ENCODE measurements at places on chromosomes 12 and 14.

DNA sequence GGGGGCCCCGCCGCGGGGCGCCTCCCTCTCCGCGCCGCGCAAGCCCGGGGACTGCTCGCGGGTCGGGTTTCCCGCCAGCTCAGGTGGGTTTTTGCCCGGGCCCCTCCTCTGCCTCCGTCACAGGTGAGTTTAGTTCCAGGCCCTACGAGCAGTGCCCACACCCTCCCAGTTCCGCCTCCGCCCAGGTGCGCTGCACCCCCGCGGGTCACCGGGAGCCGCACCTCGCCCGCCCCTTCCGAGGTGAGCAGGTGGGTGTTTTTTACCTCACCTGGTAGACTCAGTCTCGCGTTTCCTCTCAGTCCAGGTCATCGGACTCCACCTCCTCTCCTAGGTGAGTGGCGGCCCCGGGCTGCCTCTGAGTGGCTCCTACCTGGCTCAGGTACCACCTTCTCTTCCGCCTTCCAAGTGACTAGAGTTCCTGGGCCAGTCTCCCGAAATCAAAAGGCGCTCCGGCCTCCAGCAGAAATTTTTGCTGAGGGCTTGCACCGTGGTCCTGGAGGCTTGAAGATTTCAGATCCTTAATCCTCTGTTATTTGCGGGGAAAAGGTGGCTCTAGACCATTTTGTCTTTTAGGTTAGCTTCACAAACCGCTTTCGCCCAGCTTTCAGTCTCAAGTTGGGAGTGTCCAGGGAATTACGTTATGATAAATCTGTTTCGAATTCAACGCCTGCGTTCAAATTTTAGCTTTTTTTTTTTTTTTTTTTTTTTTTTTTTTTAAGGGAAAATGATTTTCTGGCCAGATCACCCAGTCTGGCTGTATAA, at the start of gene TMEM30B:
TSS of gene TMEM30B (minus strand) at position 153 of the 762 bp plus-strand sequence. CDS start 191 bp downstream, outside the sequence.
- peak; percentile 27 for DNase-seq

- DNase-seq, result no peak
Measured at GRCh38 chr12:122195405-122195804, 8.1 kb upstream of the B3GNT4 start.

- DNase-seq, result no peak
Measured at GRCh38 chr12:71786829-71787228, 32.2 kb downstream of the RAB21 start.

- no peak for DNase-seq
Measured at GRCh38 chr14:96598332-96598928, 96.2 kb downstream of the PAPOLA start.

- DNase-seq, result no peak
Measured at GRCh38 chr12:47900131-47901062, 4.4 kb downstream of the VDR start.

DNA sequence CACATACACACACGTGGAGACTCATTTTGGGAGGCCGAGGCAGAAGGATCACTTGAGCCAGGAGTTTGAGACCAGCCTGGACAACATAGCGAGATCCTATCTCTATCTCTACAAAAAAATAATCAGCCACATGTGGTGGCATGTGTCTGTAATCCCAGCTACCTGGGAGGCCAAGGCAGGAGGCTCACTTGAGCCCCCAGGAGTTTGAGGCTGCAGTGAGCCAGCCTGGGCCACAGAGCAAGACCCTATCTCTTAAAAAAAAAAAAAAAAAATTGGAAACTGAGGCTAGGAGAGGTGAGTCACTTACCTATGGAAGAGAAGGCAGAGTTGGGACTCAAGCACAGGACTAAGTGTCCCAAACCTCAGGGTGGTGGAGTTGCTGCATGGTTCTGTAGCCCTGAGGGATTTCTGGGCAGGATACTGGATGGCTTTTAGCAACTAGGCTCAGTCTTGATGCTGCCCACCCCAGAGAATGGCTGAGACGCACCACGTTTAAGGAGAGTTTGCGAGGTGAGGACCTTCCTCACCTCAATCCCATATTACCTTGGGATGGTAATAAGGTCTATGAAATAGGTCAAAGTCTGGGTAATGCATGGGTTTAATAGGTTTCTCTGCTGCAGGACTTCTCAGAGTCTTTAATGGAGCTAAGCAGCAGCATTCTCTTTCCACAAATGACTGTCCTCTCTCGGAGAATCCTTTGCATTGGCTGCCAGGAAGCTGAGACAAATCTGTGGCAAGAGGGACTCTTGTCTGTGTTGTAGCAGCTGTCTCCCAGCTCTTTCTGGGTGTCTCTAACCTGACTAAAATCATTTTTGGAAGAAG, 35.6 kb downstream of the SH2B3 start:
- DNase-seq, result no peak

GRCh38 chr12:29228474-29229157, 79.5 kb downstream of the FAR2 start:
- no peak for DNase-seq

DNA sequence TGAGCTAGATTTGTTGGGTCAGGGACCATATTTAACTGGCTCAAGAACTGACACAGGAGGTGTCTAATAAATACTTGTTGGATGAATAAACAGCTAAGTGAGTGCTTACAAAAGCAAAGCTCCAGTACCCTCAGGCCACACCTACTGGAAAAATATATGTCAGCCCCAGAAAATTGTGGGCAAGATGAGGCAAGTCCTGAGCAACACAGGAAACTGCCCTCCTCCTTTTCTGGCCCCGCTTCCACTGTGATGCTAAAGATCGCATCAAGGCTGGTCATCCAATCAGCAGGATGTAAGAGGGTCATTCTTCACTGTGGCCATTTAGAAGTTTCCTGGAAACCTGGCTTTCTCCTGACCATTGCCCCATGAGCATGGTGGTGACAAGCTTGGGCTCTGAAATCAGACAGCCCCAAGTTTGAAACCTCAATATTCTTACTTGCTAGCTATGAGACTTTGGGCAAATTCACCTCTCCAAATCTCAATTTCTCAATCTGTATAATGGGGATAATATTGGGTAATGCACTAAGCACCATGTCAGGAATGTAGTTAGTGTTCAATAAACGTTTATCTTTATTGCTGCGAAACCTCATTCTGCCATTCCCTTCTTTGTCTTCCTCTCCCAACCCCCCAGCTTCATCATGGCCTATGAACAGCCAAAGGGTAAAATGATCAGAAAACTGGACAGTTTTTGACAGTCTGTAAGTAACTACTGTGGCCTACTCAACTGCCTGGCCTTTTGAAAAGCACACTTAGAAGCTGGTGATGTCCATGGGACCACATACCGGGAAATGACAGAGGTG, 139.3 kb upstream of the PZP start:
- no peak for DNase-seq

DNA sequence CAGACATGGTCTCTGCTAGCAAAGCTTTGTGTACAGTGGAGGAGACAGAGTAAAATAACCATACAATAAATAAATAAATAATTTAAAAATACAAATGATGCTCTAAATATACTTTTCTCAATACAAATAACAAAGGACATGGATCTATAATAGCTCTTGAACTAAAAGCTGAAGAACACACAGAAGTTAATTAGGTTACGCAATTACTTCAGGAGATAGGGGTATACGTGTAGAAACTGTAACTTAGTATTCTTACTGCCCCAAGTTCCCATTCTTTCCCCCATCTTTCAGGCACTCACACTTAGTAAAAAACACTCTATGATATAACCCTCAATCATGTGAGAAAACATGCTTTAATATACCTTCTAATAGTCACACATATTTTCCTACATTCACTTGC, 44.2 kb downstream of the INSM2 start:
- DNase-seq, result no peak

GRCh38 chr14:26867171-26867757, 269.4 kb upstream of the NOVA1 start:
- no peak for DNase-seq

DNA sequence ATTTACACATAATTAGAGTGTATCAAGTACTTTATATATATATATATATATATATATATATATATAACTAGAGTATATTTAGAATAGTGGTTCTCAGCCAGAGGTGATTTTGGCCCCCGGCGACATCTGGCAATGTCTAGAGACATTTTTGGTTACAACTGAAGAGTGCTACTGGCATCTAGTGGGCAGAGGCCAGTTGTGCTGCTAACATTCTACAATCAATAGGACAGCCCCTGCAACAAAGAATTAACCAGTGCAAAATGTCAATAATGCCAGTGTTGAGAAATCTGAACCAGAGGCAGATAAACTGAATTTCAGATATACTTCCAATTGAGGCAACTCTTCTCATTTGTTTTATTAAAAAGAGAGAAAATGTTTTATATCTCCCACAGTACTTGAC, 8.9 kb downstream of the GTF2A1 start:
- DNase-seq, result peak; percentile 58

DNA sequence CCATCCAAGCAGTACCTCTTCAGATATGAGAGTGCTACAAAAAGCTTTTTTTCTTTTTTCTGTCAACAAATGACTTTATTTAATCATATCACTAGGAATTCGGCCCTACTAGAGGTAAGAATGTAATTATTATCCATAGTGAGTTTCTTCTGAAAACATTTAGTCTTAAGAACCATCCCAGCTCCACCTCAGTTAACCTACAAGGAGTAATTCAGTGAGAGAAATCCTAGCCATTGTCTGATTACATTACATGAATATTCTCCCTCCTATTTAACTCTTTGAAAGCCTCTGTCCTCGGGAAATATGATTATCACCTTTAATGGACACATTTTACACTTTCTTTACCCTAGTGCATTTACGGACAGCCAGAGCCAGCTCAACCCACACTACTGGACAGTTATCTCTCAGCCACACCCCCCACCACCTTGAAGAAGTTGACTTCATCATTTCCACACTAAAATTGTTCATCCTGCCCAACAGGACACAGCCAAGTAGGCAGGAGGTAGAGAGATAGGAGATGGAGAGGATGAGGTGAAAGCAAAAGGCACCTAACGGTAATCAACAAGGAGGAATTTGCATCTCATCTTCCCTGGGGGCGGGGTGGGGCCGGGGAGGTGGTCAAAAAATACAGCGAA, 1.3 kb downstream of the PPFIA2 start:
- no peak for DNase-seq

GRCh38 chr14:25049568-25050268, at the start of gene STXBP6:
TSS of gene STXBP6 (minus strand) at chr14:25050147. CDS start at chr14:24974818, 75,329 bp downstream.
- DNase-seq, result peak; percentile 90

DNA sequence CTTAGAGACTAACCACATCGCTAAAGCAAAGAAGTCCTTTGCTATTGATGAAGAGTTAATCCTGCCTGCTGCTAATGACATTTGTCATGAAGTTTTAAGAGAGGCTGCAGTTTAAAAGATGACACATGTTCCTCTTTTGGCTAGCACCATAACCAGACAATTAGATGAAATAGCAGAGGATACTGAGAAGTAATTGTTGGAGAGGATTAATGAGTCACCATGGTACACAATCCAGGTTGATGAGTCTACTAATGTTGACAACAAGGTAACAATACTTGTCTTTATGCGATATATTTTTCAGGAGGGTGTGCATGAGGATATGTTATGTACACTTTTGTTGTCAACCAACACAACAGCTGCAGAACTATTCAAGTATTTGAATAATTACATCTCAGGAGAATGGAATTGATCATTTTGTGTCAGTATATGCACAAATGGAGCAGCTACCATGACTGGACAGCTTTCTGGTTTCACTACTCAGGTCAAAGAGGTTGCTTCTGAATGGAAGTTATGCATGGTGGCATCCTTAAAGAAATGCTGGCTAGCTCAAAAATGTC, 56.7 kb downstream of the LRRIQ1 start:
- no peak for DNase-seq

GRCh38 chr14:53391156-53391555, 238.0 kb upstream of the DDHD1 start:
- no peak for DNase-seq

DNA sequence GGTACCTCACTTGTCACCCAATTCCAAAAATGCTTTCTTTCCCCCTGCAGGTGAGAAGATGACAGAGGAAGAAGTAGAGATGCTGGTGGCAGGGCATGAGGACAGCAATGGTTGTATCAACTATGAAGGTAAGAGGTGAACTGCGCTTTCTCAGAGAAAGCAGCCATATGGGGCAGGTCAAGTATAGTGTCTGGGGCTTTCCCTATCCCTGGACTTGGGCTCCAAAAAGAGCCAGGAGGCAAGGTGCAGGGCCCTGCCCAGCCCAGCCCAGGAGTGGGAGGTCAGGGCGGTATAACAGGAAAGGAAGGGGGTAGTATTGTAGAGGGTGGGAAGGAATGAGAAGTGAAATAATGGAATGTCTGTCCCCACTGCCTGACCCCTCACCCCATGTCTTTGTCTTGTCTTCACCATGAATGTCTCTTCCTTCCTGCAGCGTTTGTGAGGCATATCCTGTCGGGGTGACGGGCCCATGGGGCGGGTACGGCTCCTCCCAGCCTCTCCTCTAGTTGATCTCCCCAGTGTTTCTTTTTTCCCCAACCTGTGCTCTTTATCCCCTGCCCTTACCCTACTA, 2.1 kb downstream of the MYL6 start:
- DNase-seq, result no peak

- DNase-seq, result no peak
Measured at GRCh38 chr14:59438195-59438647, 27.0 kb downstream of the GPR135 start.

DNA sequence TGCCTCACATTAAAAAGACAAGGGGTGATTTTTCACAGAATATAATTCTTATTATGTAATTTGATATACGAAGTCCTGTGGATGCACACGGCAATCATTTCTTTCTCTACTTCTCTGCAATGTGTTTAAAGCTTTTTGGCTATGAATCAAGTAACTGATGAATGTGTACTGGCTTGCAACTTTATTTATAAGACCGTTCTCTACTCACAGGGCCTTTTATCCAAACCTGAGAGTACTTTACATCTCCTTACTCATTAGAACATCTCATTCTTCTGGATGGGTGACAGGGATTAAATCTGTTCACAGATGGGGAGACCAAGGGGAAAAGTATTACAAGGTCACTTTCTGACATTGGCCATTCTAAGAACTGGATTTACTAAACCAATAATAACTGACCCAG, 215.8 kb upstream of the DIO2 start:
- no peak for DNase-seq

DNA sequence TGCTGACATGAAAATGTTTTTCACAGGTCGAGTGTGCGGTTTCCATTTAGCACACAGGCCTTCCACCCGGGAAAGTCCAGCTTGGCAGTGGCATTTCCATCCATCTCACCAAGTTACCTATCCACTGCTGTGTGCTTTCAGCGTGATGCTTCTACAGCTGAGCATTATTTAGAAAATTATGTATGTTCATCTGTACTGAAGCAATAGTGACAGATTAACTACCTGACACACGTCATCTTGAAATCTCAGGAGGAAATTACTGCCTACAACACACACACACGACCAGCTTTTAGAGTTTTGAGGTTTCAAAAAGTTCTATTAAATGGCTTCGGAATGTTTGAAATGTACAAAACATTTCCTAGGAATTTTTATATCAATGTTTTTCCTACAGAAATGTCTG, 39.4 kb downstream of the IFNG-AS1 start:
- no peak for DNase-seq

GRCh38 chr12:46185686-46186085, 83.2 kb downstream of the SLC38A1 start:
- no peak for DNase-seq

DNA sequence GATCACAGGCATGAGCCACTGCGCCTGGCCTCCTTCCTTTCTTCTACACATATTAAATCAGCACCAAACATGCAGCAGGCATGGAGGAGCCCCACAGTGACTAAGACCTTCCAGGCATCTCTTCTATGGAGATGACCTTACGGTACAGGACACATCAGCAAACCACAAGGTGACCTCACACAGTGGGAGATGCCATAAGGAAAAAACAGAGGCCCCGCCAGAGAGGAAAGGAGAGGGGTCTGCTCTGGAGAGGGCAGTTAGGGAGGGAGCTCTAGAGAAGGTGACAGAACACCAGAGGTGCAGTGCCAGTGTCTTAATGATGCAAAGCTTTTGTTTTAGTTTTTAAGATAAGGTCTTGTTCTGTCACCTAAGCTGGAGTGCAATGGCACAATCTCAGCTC, 81.1 kb upstream of the ESRRB start:
- DNase-seq, result no peak
